Coronary artery (tissue), 2 donors: ENCODE measurements at places on chromosomes 5 and 9.

DNA sequence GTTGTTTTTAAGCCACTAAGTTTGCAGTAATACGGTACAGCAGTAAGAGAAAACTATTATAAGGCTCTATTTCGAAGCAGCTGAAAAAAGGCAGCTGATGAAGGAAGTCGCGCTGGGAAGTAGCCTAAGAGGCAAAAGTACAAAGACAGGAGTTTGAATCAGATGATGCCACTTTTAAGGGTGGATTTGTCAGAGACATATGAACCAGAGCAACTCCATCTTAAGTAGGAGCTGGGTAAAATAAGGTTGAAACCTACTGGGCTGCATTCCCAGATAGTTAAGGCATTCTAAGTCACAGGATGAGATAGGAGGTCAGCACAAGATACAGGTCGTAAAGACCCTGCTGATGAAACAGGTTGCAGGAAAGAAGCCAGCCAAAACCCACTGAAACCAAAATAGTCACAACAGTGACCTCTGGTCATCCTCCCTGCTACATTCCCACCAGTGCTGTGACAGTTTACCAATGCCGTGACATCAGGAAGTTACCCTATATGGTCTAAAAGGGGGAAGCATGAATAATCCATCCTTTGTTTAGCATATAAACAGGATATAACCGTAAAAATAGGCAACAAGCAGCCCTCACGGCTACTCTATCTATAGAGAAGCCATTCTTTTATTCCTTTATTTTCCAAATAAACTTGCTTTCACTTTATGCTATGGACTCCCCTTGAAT lies 91.8 kb upstream of the PRSS3 start:
- no peak for DNase-seq

- no peak for DNase-seq
Measured at GRCh38 chr5:19519448-19519847, 468.6 kb downstream of the CDH18 start.

DNA sequence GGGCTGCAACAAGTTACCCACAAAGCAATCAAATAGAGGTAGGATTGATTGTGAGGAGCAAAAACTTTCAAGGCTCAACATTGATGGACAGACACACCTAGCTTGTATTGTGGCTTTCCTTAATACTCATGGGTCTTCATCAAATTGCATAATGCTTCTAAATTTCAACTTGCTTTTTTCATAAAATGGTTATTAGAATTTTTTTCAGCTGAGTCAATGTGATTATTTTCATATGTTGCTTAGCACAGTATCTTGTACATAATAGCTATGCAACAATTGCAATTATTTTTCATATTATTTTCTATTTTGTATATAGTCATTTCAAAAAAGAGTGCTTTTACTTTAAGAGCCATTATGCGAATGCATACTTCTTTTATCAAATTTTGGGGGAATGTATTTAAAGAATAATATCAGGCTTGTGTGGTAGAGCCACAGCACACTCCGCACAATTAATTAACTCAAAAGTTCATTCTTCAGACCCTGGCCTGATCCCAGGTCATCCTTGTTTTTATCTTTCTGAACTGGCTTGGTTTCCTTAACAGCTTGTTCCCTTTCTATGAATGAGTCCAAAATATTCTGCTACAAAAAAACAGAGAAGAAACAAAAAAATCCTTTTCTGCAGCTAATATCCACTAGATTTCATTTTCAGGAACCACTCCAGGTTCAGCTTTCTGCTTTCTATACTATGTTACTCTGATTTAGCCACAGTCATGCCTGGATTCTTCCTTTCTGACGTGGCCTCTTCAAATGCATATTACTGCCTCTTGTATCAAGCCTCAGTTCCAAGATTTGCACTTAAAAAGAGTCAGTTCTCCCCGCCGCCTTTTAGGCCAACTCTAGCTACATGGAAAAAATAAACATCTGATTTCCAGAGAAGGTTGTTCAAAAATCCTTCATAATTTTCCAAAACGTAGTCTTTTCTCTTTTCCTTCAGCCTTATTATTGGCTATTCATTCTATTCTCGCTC lies 45.3 kb upstream of the CDH9 start:
- DNase-seq: no peak

- no peak for DNase-seq
Measured at GRCh38 chr5:148697180-148697808, 43.0 kb upstream of the HTR4 start.

DNA sequence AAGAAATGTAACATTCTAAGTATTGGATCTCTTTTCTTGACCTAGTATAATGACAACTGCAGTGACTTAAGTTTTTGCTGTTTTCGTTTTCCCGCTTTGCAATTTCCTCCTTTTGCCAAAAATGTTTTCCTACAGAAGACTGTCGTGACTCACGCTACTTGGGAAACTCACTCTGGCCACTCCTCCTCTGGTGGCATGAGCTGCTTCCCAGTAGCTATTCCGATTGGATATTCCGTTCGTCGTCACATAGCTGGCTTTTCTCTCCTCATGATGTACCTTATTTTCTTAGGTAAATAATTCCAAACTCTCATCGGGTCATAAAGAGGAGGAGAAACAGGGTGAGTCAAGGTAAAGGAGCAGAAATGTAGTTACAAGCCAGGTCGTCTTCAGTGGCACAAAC lies 64.9 kb downstream of the GOLPH3 start:
- DNase-seq: no peak

DNA sequence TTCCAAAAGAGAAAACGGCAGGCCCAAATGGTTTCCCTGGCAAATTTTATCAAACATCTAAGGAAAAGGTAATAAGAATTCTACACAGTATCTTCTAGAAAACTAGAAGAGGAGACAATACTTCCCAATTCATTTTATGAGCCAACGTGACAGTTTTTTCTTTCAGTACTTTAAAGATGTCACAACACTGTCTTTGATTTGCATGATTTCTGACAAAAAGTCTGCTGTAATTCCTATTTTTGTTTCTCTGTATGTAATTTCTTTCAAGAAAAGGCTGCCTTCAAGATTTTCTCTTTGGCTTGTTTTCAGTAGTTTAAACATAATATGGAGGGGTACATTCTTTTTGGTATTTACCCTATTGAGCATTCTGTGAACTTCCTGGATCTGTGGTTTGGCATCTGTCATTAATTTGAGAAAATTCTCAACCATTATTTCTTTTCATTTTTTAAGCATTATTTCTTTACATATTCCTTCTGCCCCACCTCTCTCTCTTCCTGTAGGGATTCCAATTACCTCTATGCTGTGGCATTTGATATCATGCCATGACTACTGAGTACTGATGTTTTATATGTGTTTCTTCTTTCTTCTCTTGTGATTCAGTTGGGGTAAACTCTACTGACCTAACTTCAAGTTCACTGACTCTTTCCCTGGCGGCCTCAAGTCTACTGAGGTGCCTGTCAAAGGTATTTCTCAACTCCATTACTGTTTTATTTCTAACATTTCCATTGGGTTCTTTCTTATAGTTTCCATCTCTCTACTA lies 32.2 kb downstream of the ANKS6 start:
- no peak for DNase-seq

- DNase-seq: no peak
Measured at GRCh38 chr9:121232251-121232650, 30.6 kb upstream of the RAB14 start.
